Fibroblast of pulmonary artery (primary cell): ENCODE measurements at places on chromosomes 2 and 18.

DNA sequence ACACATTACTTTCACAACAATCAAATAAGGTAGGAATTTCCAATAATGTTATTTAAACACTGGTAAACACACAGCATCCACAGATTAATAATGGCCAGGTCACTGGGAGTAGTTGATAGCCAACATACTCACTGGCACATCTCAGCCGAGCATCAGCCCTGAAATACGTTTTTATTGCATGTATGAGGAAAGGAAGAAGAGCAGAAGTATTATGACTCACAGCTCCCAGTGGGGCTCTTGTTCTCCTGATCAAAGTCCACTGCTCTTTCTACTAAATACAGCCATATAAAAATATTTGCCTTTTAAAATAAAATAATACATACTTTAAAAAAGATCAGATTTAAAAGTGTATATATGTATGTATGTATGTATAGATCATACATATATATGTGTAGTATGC lies 999.6 kb downstream of the SUCLG1 start:
- DNase-seq, result no peak

DNA sequence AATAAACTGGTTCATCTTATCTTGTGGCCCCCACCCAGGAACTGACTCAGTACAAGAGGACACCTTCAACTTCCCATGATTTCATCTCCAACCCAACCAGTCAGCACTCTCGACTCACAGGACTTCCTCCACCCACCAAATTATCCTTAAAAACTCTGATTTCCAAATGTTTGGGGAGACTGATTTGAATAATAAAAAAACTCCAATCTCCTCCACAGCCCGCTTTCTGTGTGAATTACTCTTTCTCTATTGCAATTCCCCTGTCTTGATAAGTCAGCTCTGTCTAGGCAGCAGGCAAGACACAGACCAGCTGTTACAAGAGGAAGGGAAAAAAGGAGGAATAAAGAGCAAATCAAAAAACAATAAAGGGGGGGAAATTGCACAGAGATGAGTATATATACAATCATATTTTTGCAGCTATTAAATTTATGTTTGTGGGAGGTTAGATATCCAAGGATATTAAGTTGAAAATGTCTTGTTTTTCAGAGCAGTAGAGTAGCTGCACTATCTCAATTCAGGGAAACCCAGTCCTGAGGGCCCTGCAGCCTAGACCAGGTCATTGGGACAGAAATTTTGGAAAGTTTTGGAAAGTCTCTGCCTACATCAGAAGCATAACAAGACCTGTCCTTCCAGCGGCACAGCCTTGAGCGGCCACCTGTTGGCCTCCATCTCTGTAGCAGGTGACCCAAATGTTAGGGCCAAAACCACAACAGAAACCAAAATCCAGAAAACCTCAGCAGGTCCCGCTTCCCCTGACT lies 32.8 kb upstream of the SIGLEC15 start:
- peak; percentile 63 for DNase-seq

DNA sequence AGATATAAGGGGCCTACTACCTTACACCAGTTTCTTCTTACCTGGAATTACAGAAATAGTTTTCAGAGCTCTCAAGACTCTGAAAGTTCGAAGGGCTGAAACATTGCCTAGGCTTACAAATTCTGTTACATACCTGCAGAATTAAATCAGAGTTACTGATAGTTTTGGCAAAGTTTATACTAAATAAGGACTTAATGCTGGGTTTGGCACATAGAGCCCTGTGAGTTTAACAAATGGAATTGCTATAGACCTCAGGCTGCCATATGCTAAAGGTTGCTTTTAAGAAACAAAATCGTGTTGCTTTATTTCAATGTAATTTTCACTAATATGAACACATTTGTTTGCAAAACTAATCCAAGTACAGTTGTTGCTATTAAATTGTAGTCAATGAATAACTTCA lies 40.1 kb downstream of the SCN3A start:
- no peak for DNase-seq

GRCh38 chr2:64491426-64491825 lies 32.7 kb upstream of the AFTPH start:
- DNase-seq, result peak; percentile 40

DNA sequence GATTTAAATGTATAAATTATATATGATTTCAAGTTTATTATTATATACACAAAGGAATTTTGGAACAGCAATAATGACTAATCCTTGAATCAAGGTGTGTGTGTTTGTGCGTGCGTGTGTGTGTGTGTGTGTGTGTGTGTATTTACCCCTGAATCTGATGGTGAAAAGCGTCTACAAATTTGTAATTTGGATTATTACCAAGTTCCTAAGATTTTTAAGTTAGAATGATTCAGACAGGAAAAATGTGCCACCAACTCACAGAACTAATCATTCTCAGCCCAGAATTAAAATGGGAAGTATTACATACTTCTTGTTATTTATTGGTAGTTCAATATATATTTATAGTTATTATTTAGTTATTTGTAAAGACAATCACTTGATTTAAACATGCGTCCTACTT lies 12.3 kb downstream of the CALCRL start:
- DNase-seq, result peak; percentile 39

DNA sequence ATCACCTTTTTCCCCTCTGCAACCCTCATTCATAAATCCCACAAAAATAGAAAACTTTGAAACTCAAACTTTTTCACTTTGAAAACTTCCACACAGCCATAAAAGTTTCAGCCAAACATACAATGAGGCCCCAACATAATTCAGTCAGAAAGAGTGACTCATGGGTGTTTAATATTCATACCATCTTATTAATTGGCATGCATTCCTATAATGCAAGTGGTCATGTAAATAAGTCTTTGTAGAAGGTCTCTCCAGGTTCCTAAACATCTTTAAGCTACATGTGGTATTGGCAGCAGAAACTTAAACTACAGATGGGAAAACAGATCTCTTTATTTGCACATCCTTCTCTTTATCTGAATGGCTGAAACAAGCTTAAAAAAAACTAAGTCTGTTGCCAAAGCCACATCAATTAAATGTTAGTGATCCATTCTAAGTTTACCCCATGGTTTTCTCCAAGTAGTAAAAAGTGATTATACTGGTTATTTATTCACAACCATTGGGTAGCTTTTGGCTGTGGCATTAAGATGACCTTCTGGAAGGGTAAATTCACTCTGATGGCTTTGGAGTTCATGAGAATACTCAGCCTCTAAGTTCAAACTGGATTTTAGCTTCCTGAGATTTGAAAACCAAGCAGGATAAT lies 70.2 kb upstream of the LYPD1 start:
- no peak for DNase-seq

GRCh38 chr2:129296806-129297205 lies 682.7 kb upstream of the RAB6C start:
- no peak for DNase-seq

DNA sequence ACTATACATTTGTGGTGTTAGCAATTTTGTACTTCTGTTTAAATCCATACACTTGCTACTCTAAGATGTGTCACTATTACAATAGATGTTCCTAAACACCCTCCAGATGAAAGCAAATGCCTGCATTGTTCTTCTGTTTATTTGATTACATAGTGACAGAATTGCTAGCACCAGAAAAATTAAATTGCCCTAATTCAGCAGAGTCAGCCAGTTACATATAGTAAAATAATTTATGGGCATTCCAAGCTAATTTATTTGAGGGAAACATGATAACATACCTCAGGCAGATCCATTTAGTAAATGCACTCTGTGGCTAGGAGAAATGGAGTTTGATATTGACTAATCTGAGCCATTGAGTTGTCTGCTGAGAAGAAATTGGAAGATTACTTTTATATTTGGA lies 347.1 kb upstream of the FSIP2 start:
- no peak for DNase-seq

DNA sequence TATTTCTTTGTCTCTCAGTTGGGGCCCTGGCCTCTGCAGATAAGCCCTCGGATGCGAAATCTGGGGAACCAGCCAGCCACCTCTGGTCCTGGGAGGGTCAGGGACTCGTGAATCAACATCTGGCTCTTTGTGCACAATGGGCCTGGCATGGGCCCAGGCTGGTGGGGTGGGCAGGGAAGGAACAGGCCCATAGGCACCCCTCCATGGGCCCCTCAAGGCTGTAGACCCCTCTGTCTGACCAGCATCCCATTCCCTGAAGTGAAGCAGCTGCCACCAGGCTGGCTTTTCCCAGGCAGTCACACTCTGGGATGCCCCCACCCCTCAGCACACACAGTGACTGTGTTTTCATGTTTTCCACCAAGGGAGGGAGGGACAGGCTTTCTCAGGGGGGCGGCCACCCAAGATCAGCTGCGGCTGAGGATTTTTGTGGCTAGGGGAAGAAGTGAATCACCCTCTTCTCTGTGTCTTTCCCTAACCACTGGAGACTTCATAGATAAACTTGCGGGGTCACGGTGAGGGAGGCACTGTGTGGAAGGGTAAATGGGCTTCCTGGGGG lies 166.0 kb downstream of the AGAP1 start:
- DNase-seq, result peak; percentile 73

DNA sequence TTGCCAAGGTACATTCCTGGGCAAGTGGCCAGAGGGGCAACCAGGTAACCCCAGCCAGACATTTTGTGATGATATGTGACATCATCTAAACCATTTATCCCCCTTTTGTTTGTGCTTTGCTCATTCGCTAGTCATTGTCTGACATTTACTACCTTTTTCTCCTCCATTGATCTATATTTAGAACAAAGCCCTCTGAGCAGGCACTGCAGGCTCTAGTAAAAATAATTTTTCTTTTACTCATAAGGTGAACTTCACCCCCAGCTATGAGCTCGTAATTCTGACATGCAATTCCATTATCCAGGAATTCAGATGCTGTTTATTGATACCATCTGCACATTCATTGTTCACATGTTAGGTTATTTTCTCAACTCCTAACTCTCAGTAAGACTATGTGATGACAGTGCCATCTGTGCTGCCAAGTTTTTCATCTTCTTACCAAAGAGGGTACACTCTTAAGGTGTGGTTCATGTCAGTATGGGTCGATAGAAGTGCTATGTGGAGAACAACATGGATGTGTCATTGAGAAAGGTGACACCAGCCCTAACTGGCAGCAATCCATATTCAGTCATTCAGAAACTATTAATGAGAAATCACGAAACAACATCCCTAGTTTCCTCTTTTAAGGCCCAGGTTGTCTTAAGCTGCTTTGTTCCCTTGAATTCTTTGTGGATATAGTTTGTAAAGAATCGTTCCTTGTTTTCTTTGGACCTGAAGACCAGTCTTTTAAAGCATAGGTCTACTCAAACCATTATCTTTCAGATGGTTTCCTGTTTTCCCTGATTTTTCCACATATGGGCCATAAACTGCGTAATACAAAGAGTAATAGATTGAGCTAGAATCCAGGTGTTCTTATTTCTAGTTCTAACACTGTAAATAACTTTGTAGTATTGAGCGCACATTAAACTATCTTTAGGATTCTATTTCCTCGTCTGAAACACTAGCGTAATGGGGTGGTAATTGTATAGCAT lies 978.1 kb upstream of the CDH2 start:
- peak; percentile 63 for DNase-seq

- DNase-seq, result no peak
Observed at GRCh38 chr2:67646714-67647333, 249.7 kb downstream of the ETAA1 start.

GRCh38 chr2:124024561-124025170 lies 421 bp upstream of the CNTNAP5 start:
- DNase-seq, result peak; percentile 8

- peak; percentile 85 for DNase-seq
Observed at GRCh38 chr2:160406591-160407392, 86.8 kb downstream of the RBMS1 start.

DNA sequence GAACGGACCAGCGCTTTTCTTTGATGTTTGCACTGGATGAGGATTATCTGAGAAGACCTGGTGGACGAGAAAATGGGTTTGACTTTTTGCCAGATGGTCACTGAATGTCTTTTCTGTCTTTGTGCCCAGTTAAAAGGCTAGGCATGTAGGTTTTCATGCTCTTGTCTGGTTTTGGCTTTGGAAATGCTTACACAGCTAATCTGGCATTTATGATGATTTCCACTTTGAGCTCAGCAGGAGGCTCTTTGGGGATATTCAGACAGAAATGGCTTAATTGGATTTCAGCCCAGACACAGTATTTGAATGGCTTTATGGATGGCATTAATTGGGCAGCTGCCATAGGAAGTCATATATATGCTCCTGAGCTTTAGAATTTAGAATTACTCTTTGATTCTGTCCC lies 59.6 kb downstream of the NCK2 start:
- peak; percentile 37 for DNase-seq

DNA sequence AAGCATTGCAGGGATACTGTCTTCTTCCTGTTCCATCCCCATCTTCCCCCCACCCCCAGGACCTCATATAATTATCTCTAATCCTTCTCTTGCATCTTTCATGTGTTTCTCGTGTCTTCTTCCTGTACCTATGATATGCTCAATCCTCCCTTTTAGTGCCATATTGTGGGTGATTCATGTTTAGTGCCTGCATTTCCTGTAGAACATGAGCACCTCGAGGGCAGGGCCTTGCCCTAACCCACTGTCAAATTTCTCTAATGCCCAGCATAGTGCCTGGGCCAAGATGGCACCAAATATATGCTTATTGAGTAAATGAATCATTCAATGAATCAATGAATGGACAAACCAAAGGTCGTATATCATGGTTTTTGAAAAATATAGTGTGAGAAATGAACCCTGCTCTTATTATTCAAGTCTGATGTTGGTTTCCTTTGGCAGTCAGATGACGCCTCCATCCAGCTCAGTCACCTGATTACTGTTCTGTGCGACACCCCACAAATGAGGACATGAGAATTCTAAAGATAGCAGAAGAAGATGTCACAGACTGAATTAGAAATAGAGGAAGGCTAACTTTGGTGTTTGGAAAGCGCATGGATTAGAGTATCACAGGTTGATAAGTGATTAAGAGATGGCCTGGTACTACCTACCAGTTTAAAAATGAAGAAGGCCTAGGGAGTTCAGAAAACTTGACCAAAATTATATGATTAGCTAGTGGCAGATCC lies 278.4 kb downstream of the PRKCE start:
- no peak for DNase-seq

DNA sequence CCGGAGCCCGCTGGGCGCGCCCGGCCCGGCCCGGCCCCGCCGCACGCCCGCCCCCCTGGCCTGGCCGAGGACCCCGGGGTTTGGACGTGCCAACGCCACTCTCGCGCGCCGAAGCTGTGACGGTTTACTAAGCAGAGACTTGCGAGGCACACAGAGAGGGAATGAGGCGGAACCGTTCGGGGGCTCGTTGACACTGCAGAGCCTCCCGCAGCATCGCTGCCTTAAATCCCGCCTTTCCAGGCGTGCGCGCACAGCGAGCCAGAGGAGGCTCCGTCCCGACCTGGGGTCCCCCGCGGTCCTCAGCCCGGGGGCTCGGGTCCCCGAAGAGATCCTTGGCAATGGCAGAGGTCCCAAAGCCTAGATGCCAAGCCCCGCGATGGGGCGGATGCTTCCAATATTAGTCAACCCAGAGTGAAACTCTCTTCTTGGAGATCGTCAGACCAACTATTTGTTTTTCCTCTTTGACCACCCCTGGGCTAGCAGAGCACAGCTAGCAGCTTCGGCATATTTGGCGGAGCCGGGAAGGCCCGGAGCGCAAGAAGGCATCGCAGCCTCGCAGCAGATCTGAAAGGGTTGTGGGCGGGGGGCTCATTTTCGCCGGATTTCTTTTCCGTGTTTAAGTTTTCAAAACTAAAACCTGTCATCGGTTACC lies at the start of gene ZNF385B:
TSS of gene ZNF385B (minus strand) at position 197 of the 652 bp plus-strand sequence.
- peak; percentile 13 for DNase-seq

GRCh38 chr2:72003796-72004195 lies 143.9 kb downstream of the CYP26B1 start:
- DNase-seq, result no peak

GRCh38 chr2:182868054-182868796 lies 1.8 kb upstream of the FRZB start:
- no peak for DNase-seq
